ENCODE measurements at places on chromosomes 7 and 10.

GRCh38 chr7:63065684-63066083 lies 933.0 kb upstream of the ZNF722 start:
- DNase-seq: no peak
- H3K36me3 ChIP-seq: no peaks in the 10 kb centered on the region
- H3K4me3 ChIP-seq: no peak overlapping the region
- no peaks in the 10 kb centered on the region for H3K27me3 ChIP-seq
- H3K4me1 ChIP-seq: no peaks in the 10 kb centered on the region

DNA sequence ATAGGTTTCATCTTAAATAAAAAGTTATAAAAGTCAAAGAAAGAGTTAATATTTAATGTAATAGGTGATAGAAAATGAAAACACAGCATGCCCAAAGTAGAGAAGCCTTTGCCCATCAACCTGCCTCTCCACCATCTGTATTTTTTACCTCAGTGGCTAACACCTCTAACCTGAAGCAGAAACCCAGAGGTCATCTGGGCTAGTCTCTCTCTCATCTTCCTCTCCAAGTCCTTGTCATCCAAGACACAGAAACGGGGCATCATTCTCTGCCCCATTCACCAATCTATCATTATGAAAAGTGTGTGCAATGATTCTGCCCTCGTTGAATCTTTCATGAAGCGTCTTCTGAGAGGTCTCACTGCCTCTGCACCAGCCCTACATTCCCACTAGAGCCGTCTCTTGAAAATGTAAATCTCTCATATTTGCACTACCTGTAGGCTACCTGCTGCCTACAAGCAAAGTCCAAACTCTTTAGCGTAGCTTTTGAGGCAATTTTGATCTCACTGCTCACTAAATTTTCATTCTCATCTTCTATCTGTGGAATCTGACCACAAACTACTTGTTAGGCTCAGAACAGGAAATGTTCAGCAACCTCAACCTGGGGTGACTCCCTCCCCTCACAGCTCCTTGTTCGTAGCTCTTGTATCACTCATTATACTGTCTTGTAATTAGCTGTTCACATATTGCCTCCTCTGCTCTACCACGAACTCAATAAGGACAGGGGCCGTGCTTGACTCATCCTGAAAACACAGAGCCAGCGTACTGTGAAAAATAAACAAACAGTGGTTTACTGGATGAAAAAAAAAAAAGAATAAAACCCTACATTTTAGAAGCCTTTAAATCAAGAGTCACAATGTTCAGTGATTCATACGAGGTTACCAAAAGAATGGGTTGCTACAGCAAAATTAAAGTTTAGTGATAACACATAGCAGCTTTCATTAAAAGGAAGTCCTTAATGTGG lies 83.1 kb downstream of the CTNNA3 start:
- no peaks in the 10 kb centered on the region for H3K36me3 ChIP-seq
- no peak for DNase-seq

- no peak overlapping the region for H3K4me3 ChIP-seq
- no peaks in the 10 kb centered on the region for H3K27me3 ChIP-seq
- no peaks in the 10 kb centered on the region for H3K4me1 ChIP-seq
- no peaks in the 10 kb centered on the region for H3K36me3 ChIP-seq
- DNase-seq: no peak
These were observed 15.2 kb upstream of the C10orf67 start for GRCh38 chr10:23359692-23360380.

GRCh38 chr10:49285232-49285631 lies 13.7 kb upstream of the C10orf71 start:
- no peak overlapping the region for H3K27ac ChIP-seq
- no peak overlapping the region for H3K4me3 ChIP-seq
- no peaks in the 10 kb centered on the region for H3K36me3 ChIP-seq
- no peak for DNase-seq
- H3K27me3 ChIP-seq: no peaks in the 10 kb centered on the region

DNA sequence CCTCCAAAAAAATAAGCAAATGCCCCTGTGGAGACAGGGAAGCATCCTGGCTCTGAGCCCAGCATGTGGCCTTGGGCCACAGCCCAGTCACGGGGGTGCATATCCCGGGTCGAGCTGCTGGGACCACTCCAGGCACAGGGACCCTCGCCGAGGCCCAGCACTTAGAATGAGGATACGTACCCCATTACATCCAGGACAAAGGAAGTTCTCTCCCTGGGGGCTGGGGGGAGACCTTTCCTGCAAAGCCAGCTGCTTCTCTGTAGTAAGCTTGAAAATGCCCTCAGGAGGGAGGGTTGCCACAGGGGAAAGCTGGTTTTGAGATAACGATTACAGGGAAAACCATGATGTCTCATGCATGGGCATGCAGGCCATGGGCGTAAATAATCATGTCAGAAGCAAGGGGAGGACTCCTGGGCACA lies 75.5 kb downstream of the HIPK2 start:
- no peaks in the 10 kb centered on the region for H3K36me3 ChIP-seq
- no peak overlapping the region for H3K4me3 ChIP-seq
- no peaks in the 10 kb centered on the region for H3K27me3 ChIP-seq
- H3K4me1 ChIP-seq: peaks cover 16% of the 10 kb centered on the region
- H3K27ac ChIP-seq: peak overlapping the region; percentile 30

DNA sequence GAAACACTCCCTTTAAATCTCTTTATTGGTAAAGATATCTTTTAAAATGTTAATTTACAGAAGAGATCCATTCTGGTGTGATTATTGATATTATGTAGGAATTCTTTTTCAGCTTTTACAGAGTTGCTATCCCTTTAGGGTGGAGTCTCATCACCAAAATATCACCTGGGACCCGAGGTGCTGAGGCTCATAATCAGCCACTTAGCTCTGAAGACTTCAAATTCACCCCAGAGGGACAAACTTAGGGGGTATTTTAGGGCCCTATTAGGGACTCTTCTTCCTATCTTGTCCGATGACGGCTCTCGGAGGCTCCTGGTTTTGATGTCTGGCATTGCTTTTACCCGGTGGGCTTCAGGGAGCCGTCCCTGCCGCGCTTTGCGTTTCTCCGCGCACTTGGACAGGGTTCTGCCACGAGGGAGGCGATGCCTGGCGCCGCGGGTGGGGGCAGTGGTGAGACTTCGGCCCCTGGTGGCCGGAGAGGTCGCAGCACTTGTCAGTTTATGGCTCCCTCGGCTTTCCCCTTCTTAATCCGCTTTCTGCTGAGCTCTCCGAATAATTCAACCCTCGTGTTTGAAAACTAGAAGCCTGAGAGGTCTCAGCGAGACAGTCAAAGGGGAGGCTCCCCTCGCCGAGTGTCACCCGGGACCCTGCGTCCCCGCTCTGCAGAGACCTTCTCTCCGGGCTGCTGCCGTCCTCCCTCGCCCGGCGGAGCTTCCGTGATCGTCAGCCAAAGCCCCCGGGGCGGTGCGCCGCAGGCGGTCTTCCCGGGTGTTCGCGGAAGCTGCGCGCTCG lies 27.8 kb downstream of the RBM20 start:
- no peaks in the 10 kb centered on the region for H3K4me1 ChIP-seq
- H3K27me3 ChIP-seq: no peaks in the 10 kb centered on the region
- H3K27ac ChIP-seq: peak overlapping the region; percentile 45
- H3K4me3 ChIP-seq: peak overlapping the region; percentile 48
- peak; percentile 91 for DNase-seq
- H3K36me3 ChIP-seq: no peaks in the 10 kb centered on the region

DNA sequence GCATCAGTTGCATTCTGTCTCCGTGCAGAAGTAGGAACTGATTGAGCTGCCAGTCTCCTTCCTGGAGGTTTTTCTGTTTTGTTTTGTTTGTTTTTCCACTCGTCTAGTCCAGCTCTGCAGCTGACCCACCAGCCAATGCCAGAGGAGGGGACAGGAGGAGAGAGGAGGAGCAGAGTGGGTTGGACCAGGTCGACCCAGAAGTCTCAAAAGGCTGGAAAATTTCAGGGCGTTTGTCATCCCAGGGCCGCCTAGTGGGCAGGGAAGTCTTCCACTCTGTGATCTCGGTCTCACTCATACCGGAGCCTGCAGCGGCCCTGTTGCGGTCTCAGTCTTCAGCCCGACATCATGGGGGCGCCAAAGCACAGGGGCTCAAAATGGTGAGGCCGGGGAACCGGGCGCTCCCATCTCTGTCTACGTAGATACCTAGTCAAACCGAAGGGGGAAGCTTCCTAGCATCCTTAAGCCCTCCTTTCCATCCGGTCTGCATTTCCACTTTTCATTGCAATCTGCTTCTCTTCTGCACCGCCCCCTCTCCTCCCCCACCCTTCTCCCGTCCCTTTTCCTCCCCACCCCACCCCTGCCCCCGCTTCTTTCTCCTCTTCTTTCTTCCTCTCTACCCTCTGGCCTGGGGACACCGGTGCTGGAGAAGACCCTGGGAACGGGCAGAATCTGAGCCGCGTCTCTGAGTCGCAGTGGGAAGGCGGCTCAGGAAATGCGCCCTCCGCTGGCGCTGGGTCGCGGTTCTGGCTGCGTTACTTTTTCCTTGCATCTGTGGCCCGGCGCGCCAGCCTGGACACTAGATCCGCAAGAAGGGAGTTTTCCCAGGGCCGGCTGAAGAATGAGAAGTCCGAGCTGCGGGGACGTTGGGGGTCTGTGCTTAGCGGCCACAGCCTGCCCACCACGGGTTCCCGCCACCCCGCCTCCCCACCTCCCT lies 16.2 kb upstream of the PAX2 start:
- peaks cover 12% of the 10 kb centered on the region for H3K4me1 ChIP-seq
- peak overlapping the region; percentile 44 for H3K4me3 ChIP-seq
- H3K27ac ChIP-seq: no peak overlapping the region
- H3K36me3 ChIP-seq: no peaks in the 10 kb centered on the region
- peaks cover 3% of the 10 kb centered on the region for H3K27me3 ChIP-seq

GRCh38 chr10:101879456-101880231 lies 36.0 kb upstream of the KCNIP2 start:
- H3K4me3 ChIP-seq: no peak overlapping the region
- H3K27ac ChIP-seq: no peak overlapping the region
- no peaks in the 10 kb centered on the region for H3K4me1 ChIP-seq
- H3K27me3 ChIP-seq: no peaks in the 10 kb centered on the region
- no peaks in the 10 kb centered on the region for H3K36me3 ChIP-seq

GRCh38 chr7:16399916-16400892 lies 21.1 kb downstream of the CRPPA start:
- no peaks in the 10 kb centered on the region for H3K36me3 ChIP-seq
- H3K27ac ChIP-seq: no peak overlapping the region
- H3K27me3 ChIP-seq: no peaks in the 10 kb centered on the region
- no peak for DNase-seq
- no peaks in the 10 kb centered on the region for H3K4me1 ChIP-seq

DNA sequence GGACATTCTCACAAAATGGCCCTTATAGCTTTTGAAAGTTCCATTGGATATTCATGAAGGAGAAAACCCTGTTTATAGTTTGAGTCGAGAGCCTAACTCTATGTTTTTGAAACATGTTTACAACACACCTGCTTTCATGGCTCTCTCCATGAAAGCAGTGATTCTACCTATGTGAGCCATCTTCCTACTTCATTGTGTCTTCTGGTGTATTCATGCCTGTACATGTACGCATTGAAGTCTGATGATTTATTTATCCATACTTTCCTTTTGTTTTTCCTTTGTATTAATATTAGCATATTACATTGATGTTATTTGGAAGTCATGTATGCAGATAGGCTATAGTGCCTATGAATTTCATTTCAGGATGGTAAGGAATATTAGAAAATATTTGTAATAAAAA lies 58.0 kb downstream of the LAMB4 start:
- no peak for DNase-seq
- H3K27me3 ChIP-seq: no peaks in the 10 kb centered on the region
- H3K27ac ChIP-seq: no peak overlapping the region
- no peak overlapping the region for H3K4me3 ChIP-seq
- no peaks in the 10 kb centered on the region for H3K4me1 ChIP-seq
